ENCODE measurements at places on chromosomes 3 and 15. TPM values are rescaled to one million over a fixed set of nuclear protein-coding genes. Genes with fewer than 3 reads are reported as not detected.

IL16 gene
- total RNA-seq, result 0.36 TPM

CLDN1 gene
- 35.6 TPM for total RNA-seq

DNA sequence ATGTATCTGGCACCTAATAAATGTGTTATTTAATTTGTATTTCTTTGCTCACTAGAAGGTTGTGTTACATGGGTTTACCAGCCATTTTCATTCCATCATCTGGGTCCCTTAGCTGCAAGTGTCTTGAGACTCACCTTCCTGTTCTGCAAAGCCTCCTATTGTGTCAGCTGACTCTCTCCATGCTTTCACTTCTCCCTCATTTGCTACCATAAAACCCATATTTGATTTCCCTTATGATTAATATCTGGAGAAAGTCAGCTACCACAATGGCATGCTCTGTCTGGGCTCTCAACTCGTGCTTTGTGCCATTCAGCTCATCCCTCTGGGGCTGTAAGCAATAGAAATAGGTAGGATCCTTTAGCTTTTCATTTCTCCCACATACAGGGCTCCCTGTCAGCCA is 79.5 kb upstream of the EIF1B start:
- no peaks in the 10 kb centered on the region for H3K36me3 ChIP-seq
- H3K27me3 ChIP-seq, result no peaks in the 10 kb centered on the region
- no peak overlapping the region for H3K27ac ChIP-seq
- no peak overlapping the region for H3K4me3 ChIP-seq

DNA sequence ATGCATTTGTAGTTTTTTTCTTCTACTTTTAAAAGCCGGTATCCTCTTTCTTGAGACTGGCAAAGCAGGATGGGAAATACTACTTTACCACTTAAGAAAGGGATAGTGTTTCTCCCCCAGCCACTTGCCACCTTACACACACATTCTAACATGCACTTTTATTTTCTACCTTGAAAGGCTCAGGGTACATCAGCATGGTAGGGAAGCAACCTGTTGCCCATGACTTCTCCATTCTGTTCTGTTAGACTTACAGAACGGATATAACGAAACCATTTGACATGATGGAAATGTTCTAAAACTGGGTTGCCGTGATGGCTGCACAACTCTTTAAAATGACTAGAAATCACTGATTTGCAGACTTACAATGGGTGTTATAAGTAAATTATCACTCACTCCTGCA is 405.5 kb downstream of the SHQ1 start:
- no peak overlapping the region for H3K4me3 ChIP-seq
- no peaks in the 10 kb centered on the region for H3K27me3 ChIP-seq
- H3K36me3 ChIP-seq, result peaks cover 6% of the 10 kb centered on the region
- DNase-seq, result no peak
- H3K27ac ChIP-seq, result no peak overlapping the region

DNA sequence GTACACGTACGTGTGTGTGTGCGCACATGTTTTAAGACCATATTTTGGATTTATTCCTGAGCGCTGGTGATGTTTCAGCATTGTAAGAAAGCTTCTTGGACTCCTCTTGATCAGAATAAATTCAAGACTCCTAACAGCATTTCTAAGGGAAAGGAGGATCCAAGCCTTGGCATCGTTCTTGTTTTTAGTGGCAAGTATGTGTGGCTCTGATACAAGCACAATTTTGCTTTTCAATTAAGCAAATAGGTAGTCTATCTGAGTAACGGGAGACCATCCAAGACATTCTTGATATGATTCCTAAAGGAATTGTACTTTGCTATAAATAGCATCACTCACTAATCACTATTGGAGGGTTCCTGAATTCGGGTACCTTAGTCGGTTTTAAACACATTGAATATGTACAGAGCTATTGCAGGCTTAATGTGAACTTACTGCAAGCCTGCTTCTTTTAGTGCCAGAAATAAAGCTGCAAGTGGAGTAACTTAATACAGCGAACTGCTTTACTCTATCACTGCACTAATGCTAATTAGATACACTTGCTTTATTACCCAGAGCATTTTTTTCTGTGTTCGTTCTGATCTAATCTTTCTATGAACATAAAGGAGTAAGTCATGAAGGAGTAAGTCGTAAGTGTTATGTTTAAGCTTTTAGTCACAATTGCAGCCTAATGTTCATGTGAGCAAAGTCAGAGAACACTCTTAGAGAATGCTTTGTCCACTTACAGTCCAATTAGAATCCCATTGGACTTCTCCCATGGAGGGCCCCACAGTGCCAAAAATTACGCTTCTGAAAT is 186.3 kb downstream of the MCTP2 start:
- no peaks in the 10 kb centered on the region for H3K4me1 ChIP-seq
- no peaks in the 10 kb centered on the region for H3K36me3 ChIP-seq
- DNase-seq, result no peak
- H3K27ac ChIP-seq, result no peak overlapping the region
- no peaks in the 10 kb centered on the region for H3K27me3 ChIP-seq

Data from astrocyte (in vitro differentiated cells and primary cell).